ENCODE measurements at places on chromosomes 6 and 20.

GRCh38 chr6:13304580-13305260 is 23.6 kb downstream of the TBC1D7 start:
- no peak for DNase-seq

- no peak for DNase-seq
These were observed 31.2 kb downstream of the KCNQ5 start for GRCh38 chr6:72653026-72653425.

GRCh38 chr6:28353981-28354676 is 4.4 kb downstream of the ZKSCAN3 start:
- DNase-seq, result no peak

GRCh38 chr6:4084444-4085331 is 5.8 kb upstream of the FAM217A start:
- no peak for DNase-seq

DNA sequence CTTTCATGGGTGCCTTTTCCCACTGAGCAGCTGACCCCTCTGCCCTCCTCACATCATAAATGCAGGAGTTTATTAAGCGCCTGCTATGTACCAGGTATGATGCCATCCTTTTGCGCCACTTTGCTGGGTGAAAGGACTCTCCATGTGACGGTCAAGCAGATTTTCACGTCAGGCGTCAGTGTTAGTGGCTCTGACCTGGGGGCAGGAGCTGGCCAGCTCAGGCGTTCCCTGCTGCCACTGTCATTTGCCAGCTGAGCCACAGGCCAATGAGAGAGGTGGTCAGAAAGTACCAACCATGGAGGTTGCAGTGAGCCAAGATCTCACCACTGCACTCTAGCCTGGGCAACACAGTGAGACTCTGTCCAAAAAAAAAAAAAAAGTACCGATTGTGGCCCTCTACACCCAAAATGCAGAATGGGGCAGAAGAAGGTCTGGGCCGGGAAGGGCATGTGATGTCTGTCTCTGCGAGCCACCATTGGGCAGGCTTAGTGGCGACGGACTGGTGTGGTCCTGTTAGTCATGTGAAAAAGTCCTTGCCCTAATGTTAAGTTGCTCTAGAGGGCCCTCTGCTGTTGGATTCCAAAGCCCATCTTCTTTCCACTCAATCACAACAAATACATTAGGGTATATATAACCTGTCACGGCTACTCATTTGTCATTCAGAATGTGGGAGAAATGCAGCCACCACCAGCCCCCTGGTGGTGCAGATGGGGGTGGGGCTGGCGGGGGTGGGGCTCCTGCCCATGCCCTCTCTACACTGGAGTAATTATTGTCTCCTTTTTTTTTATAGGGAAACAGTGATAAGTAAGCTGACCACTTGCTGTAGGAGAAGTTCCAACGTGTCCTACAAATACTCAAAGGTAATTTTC is 18.4 kb upstream of the SLC22A1 start:
- peak; percentile 14 for DNase-seq

- no peak for DNase-seq
These were observed 81.7 kb downstream of the THBS2 start for GRCh38 chr6:169171951-169172350.

- no peak for DNase-seq
These were observed 700.9 kb upstream of the SLC35B3 start for GRCh38 chr6:9136141-9136822.

DNA sequence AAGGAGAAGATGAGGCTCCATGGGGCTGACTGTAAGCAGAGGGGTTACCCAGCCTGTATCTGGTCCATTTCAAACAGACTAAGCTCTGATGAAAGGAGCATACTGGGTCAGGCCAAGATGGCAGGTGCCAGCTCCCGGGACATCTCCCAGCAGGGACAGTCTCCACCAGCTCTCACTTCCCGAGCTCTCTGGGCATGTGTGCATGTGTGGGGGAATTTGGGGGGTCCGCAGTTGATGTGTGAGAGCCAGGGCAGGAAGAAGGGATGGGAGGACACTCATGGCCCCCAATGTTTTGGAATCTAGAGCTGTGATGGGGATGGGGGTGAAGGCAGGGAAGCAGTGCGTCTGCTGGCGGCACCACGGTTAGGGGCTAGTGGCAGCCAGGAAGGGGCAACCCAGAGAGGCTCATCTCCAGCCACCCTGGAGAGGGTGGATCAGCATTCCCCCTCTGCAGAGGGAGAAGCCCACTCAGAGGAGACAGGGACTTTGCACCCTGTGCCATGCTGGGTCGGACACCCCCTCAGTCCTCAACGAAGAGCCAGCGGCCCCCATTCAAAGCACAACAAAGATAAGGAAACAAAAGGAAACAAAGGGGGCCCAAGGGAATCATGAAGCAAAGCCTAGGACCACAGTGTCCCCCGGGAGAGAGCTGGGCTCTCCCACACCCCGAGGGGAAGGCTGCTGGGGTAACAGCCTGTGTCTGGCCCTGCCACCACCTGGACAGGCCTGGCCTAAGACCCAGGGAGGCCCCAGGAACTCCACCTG is 52.4 kb downstream of the DSTN start:
- DNase-seq, result no peak

DNA sequence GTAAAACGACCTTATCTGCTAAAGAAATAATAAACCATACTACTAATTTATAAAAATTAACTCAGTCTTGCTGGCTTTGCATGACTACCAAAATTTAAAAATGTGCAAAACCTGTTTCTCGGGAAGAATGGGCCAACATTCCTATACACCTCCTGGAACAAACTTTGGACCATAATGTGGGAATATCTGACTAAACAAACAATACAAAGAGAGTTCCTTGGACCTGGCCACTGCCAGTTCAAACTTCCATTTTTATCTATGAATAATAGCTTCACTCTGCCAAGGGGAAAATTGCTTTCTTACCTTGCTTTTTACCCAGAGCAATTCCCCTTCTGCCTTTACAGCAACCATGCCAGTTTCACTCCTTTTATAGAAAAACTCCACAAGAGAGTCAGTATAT is 38.7 kb upstream of the POU5F1 start:
- DNase-seq, result no peak

GRCh38 chr20:4252005-4252404 is 236.6 kb upstream of the RNF24 start:
- no peak for DNase-seq

GRCh38 chr6:114007516-114007915 is 36.6 kb upstream of the HDAC2 start:
- DNase-seq, result peak; percentile 27

- DNase-seq, result no peak
These were observed 101.8 kb downstream of the ALDH8A1 start for GRCh38 chr6:134848076-134848475.

- no peak for DNase-seq
These were observed 30.4 kb downstream of the ELOVL2 start for GRCh38 chr6:11013721-11014070.

DNA sequence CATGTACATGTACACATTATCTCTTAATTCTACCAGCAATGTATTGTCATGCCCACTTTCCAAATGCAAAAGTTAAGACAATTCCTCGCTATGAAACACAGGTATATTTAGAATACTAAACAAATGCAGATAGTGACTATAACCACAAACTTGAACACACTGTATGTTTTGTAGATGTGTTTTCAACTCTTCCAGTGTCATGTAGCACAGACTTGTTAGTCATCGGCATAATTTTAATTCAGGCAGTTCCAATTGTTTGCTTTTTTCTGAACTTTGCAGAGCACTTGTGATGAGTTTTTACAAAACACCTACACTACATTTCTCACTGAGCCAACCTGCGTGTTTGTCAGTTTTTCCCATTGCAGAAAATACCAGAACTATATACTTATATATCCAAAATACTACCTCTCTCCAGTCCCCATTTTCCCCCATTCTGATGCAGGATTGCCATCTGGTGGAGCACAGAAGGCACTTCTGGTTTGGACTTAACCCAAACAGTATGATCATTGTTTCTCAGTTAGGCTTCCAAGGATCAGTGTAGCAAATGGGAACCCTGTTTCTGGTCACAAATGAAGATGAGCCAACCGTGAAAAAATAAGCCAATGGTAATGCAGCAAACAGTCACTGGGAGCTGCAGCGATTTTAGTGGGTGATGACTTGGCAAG is 143.4 kb downstream of the ADGRB3 start:
- DNase-seq, result no peak

- no peak for DNase-seq
These were observed 6.1 kb upstream of the PM20D2 start for GRCh38 chr6:89139509-89140346.

- no peak for DNase-seq
These were observed 33.7 kb upstream of the GPR6 start for GRCh38 chr6:109944448-109944847.

DNA sequence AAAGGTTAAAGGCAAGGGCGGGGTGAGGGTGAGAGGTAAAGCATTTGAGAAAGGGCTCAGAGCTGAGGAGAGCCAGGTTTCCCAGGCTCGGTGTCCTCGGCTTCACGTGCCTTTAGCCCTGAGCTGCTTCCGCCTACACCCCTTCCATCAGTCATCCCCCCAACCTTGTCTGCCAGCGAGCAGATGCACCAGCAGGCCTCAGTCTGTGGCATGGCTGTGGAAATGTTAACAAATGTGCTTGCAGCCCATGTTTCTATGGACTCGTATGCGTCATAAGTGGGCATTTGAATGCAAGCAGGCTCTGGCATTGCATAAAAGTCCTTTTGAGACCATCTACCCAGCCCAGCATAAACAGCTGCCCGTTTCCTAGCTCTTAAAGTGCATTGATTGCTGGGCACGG is 88.8 kb downstream of the SYNJ2 start:
- DNase-seq, result no peak

DNA sequence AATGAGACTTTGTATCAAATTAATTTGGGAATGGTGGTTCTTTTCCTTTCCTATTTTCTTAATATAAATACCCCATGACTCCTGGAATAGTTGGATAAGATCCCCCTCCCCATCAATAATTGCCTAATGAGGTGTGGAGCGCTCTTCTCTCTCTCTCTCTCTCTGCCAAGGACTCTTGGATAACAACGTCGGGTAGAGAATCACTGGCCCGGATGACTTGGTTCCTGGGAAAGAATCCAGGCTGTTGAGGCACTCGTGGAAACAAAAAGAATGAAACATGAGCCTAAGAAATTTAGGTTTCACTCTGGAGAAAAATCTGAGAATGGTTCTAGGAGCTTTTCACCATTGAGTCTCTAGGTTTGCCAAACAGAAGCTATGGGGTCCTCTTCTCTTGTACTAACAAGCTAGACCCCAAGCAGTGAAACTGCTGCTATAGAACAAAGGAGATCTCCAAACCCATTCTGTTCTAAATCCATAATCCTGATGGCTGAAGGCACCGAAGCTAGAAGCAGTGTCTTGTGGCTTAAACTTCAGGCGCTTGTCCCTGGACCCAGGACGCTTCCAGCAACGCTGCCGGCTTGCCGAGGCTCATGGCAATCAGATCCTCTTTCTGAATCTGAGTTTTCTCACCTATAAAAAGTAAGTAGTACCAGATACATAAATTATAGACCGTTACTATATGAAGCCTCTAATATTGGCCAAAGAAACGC is 241.6 kb upstream of the BTBD3 start:
- no peak for DNase-seq

DNA sequence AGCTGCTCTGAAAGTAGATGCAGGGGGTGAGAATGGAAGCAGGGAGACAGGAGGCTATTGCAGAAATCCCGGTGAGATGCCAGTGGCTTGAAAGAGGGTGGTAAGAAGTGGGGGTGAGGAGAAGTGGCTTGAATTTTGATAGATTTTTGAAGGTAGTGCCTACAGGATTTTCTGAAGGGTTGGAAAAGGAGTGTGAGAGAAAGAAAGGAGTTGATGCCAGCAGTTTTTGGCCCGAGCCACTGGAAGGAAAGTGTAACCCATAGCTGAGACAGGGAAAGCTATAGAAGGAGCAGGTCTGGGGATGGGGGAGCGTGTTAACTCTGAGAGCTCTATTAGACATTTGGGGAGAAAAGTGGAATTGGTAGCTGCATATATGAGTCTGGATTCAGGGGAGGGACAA is 9.7 kb downstream of the ARMC12 start:
- no peak for DNase-seq

DNA sequence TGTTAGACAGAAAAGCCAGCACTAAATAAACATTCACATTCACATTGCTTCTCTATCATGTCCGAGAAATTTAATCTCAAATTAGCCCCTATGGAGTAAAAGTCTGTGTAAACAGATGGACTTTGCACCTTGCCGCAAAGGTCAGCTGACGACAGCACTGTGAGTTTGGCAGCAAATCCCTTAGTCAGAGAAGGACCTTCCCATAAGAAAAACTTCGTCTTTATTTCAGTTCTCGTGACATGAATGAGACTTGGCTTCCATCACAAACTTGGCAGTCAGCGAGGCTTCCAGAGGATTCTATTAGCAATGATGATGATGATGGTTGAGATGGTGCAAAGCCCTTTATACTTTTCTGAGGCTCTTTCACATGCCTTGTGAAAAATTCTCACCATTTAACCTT is 133.7 kb upstream of the IFNGR1 start:
- no peak for DNase-seq

GRCh38 chr6:109874621-109875020 is 103.5 kb upstream of the GPR6 start:
- no peak for DNase-seq

GRCh38 chr6:44561060-44561623 is 173.6 kb downstream of the CDC5L start:
- DNase-seq, result no peak

DNA sequence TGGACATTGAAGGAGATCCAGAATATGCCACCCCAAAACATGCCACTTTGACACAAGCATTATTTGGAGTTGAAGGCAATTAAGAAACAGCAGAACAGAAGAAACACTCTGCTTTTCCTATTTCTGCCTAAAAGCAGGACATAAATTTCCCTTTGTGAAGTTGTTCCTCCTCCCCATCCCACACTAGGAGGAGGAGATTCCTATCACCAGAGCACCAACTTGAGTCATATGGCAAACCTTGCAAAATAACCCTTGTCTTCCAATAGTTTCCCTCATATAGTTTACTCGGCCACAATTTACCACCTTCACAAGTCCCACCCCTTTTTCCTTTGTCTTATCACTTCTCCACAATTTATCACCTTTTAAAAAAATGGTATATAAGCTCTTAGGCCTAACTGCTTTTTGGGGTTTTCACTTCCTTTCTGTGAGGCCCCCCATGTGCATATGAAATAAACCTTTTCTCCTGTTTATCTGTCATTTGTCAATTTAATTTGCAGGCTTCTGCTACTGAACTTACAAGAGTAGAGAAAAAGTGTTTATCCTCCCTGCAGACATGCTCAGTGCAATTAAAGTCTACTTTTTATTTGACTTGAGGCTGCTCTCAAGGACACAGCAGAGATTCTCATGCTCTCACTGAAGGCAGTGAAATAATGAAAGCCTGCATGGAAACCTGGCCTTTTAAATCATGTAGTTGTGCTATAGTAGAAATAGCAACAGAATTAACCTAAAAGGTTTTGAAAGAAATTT is 2.8 kb upstream of the RAB23 start:
- DNase-seq, result no peak

DNA sequence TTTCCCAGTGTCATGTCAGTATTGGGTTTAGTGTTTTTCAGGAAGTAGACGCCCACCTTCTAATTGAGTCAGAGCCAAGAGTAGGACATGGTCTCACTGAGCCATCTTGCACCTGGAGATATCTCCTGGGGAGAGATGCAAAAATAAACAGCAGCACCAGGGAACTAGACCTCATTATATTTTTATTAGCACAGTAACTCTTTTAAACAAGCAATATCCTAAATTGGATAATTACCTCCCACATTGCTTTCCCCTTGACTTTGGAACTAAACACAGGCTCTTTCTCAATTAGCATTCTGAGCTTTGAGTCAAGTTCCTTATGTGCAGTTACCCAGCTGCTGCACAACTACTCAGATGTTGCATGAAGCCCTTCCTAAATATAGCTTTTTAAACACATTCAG is 175.4 kb downstream of the IBTK start:
- DNase-seq, result no peak

All from CD4-positive, alpha-beta T cell treated with Interleukin-6 for 4 hours (primary cell).